ENCODE measurements at places on chromosomes 11 and 22.

DNA sequence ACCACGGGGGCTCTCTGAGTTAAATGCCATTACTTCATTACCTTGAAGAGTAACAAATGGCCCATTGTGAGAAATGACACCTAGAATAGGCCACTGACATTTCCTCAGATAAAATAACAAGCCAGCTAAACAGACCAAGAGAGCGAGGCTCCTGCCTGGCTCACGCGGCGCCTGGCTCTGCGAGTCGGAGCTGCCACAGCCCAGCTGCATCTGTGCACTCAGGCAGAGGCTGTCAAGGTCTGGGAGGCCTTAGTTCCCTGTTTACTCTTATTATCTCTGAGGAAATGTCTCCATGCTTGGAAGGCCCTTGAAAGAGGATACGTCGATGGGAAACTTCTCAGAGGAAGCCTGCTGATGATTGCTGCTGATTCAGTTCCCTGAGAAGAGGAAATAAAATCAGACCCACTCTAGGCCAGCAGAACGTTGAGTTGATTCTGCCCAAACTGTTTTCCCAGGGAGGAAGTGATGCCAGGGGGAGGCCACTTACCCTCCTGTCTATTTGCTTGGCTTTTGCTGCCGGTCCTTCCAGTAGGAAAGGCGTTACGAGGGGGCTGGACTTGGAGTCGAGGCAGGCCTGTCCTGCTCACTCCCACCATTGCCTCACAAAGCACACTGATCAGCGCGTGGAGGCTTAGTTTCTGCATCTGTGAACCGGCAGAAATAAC is 208.8 kb downstream of the TBC1D22A start:
- DNase-seq: no peak

- no peak for DNase-seq
Measured at GRCh38 chr11:69123593-69124545, 31.9 kb upstream of the SMIM38 start.

DNA sequence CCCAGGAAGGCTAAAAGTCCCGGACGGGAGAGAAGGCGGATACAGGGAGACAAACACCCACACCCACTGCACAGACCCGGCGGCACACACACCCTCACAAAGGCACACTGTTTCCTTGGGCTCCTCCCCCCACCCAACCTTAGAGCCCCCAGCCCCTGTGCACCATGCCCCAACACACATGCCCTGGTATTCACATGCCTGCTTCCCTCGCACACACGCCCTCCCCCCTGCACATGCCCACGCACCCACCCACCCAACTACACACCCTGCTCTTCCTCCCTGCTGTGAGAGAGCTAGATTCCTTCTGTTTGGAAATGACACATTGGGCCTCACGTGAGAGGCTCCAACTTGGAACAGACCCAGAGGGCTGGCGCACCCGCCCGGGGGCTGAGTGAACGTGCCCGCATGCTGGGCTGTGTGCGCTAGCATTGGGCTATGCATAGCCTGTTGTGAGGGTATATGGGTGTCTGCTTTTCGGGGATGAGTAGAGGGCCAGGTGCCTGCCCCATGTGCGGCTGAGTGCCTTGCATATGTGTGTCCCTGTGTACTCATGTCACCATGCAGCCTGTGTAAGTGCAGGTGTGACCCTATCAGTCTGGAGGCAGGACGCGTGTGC is 518 bp upstream of the CHRM1 start:
- no peak for DNase-seq

DNA sequence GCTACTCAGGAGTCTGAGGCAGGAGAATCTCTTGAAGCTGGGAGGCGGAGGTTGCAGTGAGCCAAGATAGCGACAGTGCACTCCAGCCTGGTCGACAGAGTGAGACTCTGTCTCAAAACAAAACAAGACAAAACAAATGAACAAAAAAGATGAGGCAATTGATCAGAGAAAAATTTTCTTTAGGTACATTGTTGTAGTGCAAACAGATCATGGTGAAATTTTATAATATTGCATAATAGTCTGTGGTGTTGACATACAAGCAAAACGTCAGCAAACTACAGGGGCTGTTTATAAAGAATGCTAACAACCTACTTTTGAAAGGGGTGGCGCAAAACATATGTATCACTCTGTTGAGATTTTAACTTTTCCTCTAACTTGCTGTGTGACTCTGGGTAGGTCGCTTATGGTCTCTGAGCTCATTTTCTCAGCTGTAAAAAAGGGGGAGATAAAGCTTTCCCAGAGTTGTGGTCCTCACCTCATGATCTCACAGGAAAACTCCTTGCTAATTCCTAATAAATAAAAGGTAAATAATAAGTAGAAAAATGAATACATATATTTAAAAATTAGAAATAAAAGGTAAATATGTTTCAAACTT is 64.8 kb upstream of the NUP160 start:
- DNase-seq: no peak

GRCh38 chr11:36164506-36165250 is 124.5 kb downstream of the COMMD9 start:
- no peak for DNase-seq

GRCh38 chr11:15692739-15693138 is 578.0 kb downstream of the INSC start:
- no peak for DNase-seq

All from stimulated activated CD4-positive, alpha-beta T cell treated with anti-CD3 and anti-CD28 coated beads, TNF-alpha, amount 100 ng/mL, for 4 hours (primary cell).